Lung (tissue), 17 donors: ENCODE measurements at places on chromosomes 11 and 22. TPM values are rescaled to one million over a fixed set of nuclear protein-coding genes. Genes with fewer than 3 reads are reported as not detected.

DNA sequence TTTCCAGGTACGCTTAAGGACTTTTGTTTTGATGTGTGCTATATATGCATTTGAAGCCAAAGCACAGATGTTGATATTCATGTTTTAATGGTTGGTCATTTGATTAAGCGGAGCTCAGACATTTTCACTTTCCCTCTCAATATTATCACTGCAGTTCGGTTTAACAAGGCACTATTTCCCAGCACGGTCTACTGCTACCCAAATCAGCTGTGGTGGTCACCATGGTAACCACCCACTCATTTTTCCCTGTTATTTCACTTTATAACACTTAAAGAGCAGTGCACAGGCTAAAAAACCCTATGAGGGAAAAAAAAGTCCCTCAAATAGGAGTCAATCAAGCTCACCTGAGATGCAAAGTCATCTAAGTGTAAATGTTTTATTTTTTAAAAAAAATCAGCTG is 439.6 kb upstream of the CCDC90B start:
- no peak overlapping the region for H3K4me3 ChIP-seq
- H3K27ac ChIP-seq: no peak overlapping the region
- no peaks in the 10 kb centered on the region for H3K36me3 ChIP-seq
- DNase-seq: peak; percentile 47
- no peaks in the 10 kb centered on the region for H3K4me1 ChIP-seq

- H3K27ac ChIP-seq: no peak overlapping the region
- no peak for DNase-seq
- no peaks in the 10 kb centered on the region for H3K36me3 ChIP-seq
- H3K4me3 ChIP-seq: no peak overlapping the region
Measured at GRCh38 chr22:49367041-49367697, 460.5 kb downstream of the BRD1 start.

The RAC2 gene
- 16.7 TPM for total RNA-seq

GRCh38 chr11:2888266-2888968 is 2.8 kb upstream of the CDKN1C start:
- H3K27me3 ChIP-seq: no peaks in the 10 kb centered on the region
- peak; percentile 94 for DNase-seq
- no peaks in the 10 kb centered on the region for H3K36me3 ChIP-seq
- no peak overlapping the region for H3K4me3 ChIP-seq

The KCNJ11 gene
- 4.5 TPM for total RNA-seq

- DNase-seq: no peak
- H3K4me1 ChIP-seq: no peaks in the 10 kb centered on the region
- H3K36me3 ChIP-seq: no peaks in the 10 kb centered on the region
- H3K27me3 ChIP-seq: no peaks in the 10 kb centered on the region
Measured at GRCh38 chr11:42043312-42043711, 583.9 kb upstream of the LRRC4C start.

The CCND1 gene
- 101 TPM for total RNA-seq

- H3K27ac ChIP-seq: no peak overlapping the region
- H3K36me3 ChIP-seq: no peaks in the 10 kb centered on the region
- H3K4me1 ChIP-seq: no peaks in the 10 kb centered on the region
- no peak overlapping the region for H3K4me3 ChIP-seq
- H3K27me3 ChIP-seq: no peaks in the 10 kb centered on the region
Measured at GRCh38 chr11:119752345-119752871, 23.4 kb upstream of the NECTIN1 start.

- no peaks in the 10 kb centered on the region for H3K27me3 ChIP-seq
- H3K4me3 ChIP-seq: no peak overlapping the region
- H3K4me1 ChIP-seq: no peaks in the 10 kb centered on the region
- H3K36me3 ChIP-seq: peaks cover 82% of the 10 kb centered on the region
- no peak for DNase-seq
Measured at GRCh38 chr22:38724926-38725571, 19.3 kb downstream of the GTPBP1 start.

DNA sequence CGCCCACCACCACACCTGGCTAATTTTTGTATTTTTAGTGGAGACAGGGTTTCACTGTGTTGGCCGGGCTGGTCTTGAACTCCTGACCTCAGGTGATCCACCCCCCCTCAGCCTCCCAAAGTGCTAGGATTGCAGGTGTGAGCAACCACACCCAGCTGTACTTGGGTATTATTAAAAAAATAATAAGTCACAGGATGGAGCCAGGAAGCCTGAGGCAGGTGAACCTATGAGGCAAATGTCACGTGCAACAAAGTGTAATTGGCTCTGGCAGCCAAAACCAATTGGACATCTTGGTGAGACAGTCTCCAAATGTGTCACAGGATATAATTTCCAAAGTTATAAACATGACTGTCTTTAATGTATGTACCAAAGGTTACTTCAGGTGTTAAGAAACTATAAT is 24.0 kb upstream of the MALAT1 start:
- H3K36me3 ChIP-seq: no peaks in the 10 kb centered on the region
- H3K27ac ChIP-seq: no peak overlapping the region
- H3K4me3 ChIP-seq: no peak overlapping the region
- DNase-seq: no peak
- H3K27me3 ChIP-seq: no peaks in the 10 kb centered on the region

GRCh38 chr11:45818961-45819605 is 14.1 kb downstream of the SLC35C1 start:
- no peak overlapping the region for H3K4me3 ChIP-seq
- no peaks in the 10 kb centered on the region for H3K36me3 ChIP-seq
- H3K4me1 ChIP-seq: no peaks in the 10 kb centered on the region
- H3K27me3 ChIP-seq: no peaks in the 10 kb centered on the region
- DNase-seq: no peak

The F2 gene
- total RNA-seq: 0.26 TPM

The ART5 gene
- total RNA-seq: 1.7 TPM
